ENCODE measurements at places on chromosomes 7 and 10.
A peak's percentile ranks its signal among the peaks of the same experiment; 100 is the strongest.

GRCh38 chr7:141203586-141203985, 129.7 kb downstream of the TMEM178B start:
- DNase-seq = no peak

- DNase-seq = no peak
Observed at GRCh38 chr10:128098631-128099030, 27.6 kb downstream of the MKI67 start.

DNA sequence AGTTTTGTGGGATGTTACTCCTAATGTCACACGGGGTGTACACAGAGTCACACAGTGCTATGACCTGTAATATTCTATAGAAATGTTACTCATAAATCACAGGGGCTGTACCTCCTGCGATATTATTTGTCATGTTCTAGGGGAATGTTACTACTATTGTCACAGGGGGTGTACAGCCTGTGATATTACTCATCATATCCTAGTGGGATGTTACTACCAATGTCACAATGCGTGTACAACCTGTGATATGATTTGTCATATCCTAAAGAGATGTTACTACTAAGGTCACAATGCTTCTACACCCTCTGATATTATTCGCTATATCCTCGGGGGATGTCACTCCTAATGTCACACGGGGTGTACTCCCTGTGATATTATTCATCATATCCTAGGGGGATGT, 7.6 kb upstream of the CCZ1B start:
- DNase-seq = no peak

DNA sequence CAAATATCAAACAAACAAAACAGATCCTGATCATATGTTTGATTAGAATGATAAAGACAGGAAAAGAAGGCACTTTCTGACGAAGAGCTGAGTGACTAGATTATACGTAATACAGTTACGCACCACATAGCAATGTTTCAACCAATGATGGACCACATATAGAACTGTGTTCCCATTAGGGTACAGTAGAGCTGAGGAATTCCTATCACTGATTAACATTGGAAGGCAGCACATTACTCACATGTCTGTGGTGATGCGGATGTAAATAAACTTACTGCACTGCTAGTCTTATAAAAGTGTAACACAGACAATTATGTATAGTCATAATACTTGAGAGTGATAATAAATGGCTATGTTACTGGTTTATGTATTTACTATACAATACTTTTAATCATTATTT, 98.3 kb downstream of the PTN start:
- no peak for DNase-seq

DNA sequence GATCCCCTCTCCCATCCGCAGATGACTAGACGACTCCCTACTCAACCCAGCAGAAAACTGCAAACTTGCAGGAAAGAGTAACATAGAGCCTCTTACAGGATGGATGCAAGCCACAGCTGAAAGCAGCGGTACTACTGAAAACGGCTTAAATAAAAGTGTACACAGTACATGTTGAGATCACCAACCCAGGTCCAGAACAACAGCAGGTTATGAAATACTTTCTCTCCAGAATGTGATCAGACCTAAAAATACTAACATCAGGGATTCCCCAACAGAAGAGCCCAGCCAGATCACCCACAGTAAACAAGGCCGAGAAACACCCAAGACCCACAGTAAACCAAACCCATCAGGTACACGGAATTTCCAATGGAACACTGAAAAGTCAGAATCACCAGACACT, 13.2 kb downstream of the ATE1 start:
- DNase-seq = no peak

DNA sequence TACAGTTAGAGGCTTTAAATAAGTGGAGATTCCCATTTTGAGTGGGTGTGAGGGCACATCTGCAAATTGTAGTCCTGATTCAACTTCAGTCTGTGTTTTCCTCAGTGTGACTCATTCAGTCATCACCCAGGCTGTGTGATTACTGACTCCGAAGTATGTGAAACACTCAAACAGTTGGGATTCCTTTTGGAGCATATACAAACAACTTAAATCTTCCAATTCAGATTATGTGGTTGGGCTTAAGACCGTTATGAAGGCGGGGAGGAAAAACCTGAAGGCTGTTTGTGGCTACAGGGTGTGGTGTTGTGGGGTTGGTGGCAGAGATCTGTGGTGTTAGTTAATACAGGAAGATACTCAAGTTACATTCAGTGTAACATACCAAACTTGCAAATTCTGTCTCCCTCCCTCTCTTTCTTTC, 259.7 kb upstream of the FERD3L start:
- DNase-seq = no peak

DNA sequence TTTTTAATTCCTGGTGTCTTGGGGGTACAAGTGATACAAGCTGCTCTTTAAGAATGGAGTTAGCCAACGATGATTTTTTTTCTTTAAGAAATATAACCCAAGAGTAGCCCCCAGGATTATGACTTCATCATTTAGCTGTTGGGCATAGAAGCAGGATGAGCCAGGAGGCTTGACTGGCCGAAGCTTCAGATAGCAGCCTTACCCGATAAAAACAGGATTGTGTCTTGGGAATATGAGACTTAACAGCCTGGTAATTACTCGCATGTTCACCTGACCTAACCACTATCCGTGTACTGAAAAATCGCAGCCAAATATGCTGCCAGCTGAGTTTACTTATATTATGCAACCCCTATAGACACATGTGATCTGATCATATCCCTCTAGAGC, 346.0 kb upstream of the BMPER start:
- no peak for DNase-seq

- no peak for DNase-seq
Observed at GRCh38 chr7:44324481-44325200, 753 bp downstream of the CAMK2B start.

- DNase-seq = no peak
Observed at GRCh38 chr10:44470784-44471183, 85.9 kb upstream of the CXCL12 start.

DNA sequence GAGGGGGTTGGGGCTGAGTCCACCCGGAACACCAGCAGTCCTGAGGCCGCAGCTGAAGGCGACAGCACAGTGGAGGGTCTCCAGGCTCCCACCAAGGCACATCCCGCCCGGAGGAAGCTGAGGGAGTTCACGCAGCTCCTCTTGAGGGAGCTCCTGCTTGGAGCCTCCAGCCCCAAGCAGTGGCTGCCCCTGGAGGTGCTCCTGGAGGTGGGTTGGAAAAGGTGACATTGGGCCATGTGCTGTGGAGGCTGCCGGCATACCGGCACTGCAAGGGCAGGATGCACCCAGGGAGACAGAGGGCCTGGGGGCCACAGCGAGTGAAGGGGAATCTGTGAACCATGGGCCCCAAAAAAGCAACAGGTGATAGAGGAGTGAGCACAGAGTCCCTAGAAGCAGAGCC, 119.4 kb downstream of the LRRC18 start:
- DNase-seq = no peak

DNA sequence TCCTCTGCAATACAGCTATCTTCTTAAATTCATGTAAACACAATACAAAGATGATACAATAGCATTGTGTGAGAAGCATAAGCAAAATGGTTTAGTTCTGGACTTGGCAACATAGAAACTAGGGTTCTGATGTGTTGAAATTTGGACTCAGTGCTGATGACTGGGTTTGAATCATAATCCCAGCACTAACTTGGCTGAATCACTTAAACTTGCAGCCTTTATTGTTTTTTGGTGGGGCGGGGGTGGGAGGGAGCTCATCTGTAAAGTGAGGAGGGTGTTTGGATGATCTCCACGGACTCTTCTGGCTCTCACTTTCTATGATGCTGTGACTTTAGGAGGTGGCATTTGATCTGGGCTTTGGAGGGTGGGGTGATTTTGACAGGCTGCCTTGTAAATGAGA, 158.2 kb downstream of the WNT2 start:
- DNase-seq = no peak

GRCh38 chr7:66403564-66403963, 198.4 kb downstream of the TPST1 start:
- DNase-seq = no peak

DNA sequence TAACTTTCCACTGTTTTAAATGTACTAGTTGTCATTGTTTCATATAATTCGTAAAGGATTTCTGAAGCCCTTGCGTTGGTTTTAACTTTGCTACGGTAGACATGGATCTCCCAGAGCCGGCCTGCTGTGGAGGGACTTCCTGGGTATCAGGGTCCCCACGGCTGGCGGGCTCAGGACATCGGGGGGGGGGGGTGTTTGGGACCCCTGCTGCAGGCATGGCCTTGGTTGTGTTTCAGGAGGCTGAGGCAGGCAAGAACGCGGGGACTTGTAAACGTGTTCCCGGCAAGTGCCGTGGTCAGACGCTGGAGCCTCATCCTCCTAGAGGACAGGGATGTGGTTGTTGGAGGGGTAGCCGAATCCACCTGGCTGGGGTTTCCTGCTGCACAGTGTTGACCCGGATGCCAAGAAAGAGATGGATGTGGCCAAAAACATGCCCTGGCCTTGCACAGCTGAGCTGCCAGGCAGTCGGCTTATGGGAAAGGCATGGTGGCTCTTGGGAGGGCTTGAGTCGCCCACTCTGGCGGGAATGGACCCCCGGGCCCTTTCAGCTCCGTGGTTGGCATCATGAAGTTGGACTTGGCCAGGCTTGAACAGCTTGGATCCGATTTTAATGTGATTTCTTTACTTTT, 21.4 kb upstream of the CHST12 start:
- DNase-seq = no peak

DNA sequence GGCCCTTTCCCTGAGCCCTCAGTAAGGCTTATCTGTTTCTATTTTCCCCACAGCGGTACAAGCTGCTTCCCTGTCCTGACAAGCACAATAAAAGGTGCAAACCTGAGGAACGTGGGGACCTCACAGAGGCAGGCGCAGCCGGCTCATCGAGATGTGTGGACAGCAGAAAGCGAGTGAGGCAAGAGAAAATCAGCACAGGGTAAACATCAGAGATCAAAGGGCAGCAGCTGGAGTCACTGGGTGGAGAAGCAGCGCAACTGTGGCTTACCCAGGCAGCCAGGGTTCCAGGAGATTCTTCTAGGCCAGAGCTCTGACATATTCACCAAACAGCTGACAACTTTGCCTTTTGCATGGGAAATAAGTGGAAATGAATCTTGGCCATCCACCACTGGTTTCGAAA, 212.6 kb downstream of the WDR11 start:
- DNase-seq = no peak

DNA sequence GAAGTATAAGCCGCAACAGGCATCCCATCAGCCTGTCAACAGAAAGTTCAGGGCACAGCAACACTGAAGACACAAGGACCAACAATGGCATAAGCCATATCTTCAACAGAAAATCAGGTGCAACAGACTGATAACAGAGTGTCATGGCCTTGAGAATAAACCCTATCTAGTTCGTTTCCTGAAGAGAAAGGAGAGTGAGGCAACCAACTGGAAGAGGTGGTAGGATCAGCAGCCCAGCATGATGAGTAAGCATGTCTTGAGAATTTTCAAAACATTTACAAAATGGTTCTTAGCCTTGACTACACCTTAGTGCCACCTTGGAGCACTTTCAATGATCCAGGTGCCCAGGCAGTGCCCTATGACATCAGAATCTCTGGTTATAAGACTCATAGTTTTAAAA, 290.2 kb upstream of the SEMA3C start:
- no peak for DNase-seq

DNA sequence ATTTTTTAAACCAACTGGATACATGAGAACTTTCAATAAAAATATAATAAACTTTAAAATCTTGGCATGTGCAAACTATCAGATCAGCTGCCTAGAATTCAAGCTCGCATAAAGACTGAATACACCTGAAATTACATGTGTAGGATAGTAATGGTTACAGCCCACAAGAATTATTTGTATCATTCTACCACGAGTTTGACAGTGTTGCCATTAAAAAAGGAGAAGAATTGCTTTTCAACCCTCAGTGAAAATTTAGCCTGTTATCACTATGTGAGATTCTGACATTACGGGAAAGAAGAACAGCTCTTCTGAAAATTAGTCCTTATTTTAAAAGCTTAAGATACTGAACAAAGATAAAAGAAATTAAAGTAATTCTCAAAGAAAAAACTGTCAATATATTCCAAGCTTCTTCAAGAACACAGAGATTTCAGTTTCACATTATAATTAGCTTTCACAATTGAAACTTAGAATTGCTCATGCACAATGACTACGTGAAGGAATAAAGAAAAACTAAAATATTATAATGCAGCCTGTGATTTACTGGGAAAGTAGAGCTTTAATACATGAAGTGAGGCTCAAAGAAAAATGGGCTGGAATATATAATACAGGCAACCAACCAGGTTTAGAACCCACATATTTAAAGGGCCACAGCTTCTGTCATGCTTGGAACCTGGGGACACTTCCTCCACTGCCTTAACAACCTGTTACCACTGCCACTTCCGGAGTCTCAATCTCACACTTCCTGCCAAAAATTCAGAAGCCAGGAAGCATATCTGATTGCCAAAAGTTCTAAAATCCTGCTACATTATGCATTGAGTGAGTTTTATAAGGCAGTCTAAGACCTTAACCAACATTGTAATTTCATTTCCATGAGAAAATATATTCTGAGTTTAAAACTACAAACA, 23.2 kb downstream of the TPK1 start:
- DNase-seq = peak; percentile 60

DNA sequence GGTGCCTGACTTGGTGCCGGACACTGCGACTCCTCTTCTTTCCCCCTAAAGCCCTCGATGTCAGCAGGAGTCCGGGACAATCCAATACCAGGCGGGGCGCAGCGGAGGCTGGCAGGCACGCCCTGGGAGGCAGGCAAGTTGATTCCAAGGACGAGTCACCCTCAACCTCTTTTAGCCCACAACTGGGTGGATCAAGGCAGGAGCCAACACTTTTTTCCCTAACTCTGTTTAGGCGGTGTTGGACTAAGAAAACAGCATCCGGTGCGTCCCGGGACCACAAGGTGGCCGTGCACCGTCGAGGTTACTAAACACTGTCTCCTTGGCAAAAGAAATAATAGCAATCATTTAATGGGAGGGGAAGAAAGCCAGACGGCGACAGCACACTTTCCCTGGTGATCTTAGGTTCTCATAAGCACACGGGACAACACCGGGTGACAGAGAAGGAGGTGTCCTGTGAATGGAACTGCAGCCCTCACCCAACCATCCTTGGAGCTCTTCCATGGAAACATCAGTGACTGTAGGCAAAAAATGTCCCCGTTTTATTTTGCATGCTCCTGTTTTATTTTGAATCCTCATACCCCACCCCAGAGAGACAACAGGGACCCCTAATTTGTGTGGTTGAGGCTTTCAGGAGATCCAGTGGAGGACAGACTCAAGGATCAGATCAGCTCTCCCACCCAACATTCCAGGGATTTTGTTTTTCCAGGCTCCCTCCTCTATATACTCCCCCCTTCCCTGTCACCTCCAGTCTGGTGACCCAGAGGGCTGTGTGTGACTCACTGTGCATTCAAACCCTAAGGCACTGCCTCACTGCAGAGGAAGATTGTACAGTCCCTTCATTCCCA, 1.3 kb upstream of the CALCR start:
- no peak for DNase-seq

- no peak for DNase-seq
Observed at GRCh38 chr10:117342641-117343040, 32.6 kb downstream of the PDZD8 start.

DNA sequence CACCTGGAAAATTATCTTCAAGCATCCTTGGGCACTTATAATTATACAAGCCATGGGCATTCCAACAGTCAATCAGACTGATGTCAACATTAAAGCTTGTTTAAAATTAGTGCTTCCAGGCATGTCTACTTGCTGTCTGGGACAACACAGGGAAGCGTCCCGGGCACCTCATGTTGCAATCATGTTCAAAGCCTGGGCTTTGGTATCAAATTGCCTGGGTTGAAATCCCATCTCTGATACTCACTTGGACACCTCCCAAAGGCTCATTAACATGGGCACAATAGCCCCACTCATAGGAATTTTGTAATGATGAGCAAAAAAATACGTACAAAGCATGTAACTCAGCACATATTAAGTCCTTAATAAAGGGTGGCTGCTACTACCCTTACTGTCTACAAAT, 14.4 kb downstream of the AIFM2 start:
- DNase-seq = no peak
